ENCODE measurements at places on chromosomes 11 and 22. TPM values are rescaled to one million over a fixed set of nuclear protein-coding genes. Genes with fewer than 3 reads are reported as not detected.

KCNJ11 gene
- total RNA-seq: not detected

GAL3ST3 gene
- total RNA-seq: not detected

DAGLA gene
- 0.98 TPM for total RNA-seq

CNTF gene
- 1.2 TPM for total RNA-seq

GAS2L1 gene
- 9.1 TPM for total RNA-seq

DNA sequence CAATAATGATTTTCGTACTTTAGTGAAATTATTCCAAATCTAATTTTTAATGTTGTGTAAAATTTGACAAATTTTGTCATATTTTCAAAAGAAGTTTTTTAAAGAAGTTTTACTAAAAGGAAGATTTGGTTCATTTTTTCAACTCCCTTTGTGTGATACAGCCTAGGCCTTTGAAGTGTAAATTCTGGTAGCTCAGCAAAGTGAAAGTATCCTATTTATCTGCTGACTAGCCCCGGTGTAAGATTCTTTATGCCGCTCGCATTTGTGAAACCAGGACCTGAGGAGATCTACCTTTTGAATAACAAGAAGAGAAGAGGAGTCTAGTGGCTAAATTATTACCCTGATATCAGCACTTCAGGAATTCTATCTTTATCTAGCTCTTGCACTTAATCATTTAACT, 177.4 kb downstream of the JRKL start:
- DNase-seq: peak; percentile 3

GRCh38 chr11:118768690-118769089, 22.3 kb downstream of the DDX6 start:
- DNase-seq: no peak

GRCh38 chr22:39954584-39955055, 5.6 kb upstream of the TMA7B start:
- peak; percentile 91 for DNase-seq

DNA sequence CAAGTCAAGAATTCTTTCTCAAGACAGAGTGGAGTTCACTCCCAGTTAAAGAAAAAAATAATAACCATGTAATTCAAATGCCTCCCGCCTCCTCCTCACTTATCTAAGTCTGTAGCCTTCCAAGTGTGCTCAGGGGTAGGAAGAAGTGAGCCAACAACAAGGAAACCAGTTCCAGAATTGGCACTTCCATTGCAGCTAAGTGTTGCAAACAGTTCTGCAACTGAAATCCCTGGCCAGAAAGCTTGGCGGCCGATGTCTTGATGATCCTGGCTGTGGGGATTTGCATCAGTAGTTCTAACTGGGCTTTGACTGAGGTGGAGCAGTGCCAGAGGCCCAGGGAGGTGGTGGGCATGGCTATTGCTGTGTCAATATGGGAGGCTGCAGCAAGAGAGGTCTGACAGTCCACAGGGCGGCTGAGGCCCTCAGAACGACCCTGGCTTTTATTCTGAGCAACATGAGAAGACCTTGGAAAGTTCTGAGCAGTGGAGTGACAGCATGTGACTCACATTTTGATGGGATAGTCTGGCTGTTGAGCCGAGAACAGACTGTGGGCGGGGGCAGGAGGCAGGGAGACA, 19.2 kb downstream of the DHCR7 start:
- no peak for DNase-seq

DNA sequence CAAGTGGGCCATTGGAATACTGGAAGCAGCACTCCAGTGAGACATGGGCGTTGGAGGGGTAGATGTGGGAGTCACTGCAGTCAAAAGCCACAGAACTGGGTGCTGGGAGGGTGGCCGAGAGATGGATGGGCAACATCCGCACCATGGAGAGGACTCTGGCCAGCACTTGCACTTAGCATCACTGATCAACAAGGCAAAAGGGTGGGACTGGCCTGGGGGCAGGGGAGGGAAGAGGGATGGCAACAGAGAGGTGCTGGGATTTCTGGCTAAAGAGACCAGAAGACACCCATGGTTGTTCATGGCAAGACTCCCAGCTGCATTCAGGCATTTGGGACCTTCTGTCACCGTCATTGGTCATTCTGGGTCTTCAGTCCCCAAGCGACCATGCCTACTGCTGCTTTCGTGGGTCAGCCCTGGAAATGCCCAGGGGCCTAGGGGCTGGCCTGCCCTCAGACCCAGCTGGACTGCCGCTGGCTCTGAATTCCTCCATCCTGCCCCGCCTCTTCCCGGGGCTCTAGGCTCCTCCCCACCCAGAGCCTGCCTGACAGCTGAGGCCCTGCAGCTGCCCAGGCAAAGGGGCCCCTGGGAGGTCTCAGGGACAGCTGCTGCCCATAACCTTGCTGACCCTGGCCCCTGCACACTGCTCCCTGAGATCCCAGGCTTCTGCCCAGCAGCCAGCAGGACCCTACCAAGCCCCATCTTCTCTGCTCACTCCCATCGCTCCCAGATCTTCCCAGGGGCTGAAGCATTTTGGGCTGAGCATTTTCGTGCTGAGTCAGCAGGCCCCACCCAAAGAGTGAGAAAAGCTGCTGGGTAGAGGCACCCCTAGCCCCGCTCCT, 13.0 kb upstream of the CDC42EP2 start:
- no peak for DNase-seq

DNA sequence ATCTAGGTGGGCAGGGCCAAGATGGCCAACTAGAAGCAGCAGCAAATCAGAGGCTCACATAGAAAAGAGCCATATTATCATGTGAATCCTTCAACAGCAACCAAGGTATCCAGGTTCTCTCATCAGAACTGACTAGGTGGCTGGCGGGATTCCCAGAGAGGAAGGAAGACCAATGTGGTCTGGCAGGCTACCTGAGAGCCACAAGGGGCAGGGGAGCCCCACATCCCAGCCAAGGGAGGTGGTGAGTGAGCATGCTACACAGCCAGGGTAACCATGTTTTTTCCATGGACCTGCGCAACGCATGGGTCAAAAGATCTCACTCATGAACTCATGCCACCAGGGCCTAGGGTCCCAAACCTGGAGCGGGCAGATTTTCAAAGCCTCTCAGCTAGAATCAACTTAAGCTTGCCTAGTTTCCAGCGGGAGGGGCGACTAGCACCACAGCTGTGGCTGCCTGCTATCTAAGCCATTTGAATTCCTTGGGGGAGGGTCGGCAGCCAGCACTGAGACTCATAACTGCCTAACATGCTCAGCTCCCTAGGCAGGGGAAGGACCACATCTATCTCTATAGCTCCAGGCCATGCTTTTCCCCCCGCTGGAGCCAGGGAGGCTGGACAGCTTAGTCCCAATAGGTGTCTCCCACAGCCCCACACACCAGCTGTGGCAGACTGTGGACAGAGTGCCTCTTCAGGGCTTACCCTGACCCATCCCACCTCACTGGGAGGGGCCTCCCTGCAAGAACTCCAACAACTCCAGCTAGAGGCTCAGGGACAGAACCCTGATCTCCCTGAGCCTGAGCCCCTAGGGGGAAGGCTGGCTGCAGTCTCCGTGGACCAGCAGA, 28.7 kb upstream of the CASP12 start:
- DNase-seq: no peak

DNA sequence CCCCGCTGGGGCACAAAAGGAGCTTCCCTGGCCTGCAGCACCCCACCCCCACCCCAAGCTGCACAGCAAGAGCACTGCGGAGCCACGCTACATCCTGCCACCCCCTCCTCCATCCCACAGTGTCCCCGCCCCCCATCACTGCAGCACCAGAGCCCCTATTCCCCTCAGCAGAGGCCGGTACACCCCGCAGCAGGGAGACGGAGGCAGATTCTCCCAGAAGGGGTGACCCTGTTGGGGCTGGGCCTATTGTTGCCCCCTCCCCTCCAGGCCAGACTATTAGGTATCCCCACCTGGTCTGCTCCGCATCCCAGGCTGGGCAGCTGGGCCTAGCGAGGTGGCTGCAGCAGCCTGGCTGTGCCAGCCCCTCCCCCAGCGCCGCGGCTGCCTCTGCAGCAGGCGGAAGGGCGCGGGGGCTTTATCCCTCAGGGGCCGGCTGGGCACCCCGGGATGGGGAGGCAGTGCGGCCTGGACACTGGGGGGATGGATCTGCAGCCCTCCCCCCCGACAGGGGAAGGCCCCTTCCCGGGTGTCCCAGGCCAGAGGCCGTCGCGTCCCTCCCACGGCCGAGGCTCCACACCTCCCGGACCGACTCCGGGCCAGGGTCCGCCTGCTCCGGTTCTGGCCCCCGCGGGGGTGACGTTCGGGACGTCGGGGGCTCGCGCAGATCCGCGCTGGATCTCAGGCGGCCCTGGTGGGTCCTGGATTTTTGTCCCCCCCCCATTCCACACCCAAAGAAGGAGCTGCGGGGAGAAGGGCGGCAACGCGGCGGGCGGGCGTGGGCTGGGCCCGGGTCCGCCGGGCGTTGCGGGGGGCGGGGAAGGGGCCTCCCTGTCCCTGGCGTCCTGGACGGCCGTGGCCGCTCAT, 943 bp downstream of the DUSP8 start:
- DNase-seq: no peak

DNA sequence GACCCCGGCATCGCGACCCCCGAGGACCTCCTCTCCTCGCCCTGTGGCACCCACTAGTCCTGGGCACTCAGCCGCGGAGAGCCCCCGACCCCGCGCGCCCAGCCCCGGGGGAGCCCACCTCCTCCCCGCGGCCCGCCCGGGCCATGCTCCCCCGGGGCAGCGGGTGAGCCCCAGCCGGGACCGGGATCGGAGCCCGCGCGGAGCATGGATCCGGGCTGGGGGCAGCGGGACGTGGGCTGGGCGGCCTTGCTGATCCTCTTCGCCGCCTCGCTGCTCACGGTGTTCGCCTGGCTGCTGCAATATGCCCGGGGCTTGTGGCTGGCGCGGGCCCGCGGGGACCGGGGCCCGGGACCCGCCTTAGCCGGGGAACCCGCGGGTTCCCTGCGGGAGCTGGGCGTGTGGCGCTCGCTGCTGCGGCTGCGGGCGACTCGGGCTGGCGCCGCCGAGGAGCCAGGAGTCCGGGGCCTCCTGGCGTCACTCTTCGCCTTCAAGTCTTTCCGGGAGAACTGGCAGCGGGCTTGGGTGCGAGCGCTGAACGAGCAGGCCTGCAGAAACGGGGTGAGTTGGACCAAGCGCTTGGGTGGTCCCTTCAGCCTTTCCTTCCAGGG, 498 bp downstream of the C2CD2L start:
- DNase-seq: no peak

- DNase-seq: no peak
Measured at GRCh38 chr22:26952451-26953011, 295.1 kb downstream of the MIAT start.

Data from SK-MEL-5 (cell line).